ENCODE measurements at places on chromosomes 4 and X.

GRCh38 chr4:55336138-55337034 is 9.7 kb upstream of the SRD5A3 start:
- H3K36me3 ChIP-seq, result no peaks in the 10 kb centered on the region
- no peak for DNase-seq
- H3K4me3 ChIP-seq, result no peak overlapping the region
- no peaks in the 10 kb centered on the region for H3K4me1 ChIP-seq
- no peak overlapping the region for H3K27ac ChIP-seq
- H3K27me3 ChIP-seq, result no peaks in the 10 kb centered on the region

DNA sequence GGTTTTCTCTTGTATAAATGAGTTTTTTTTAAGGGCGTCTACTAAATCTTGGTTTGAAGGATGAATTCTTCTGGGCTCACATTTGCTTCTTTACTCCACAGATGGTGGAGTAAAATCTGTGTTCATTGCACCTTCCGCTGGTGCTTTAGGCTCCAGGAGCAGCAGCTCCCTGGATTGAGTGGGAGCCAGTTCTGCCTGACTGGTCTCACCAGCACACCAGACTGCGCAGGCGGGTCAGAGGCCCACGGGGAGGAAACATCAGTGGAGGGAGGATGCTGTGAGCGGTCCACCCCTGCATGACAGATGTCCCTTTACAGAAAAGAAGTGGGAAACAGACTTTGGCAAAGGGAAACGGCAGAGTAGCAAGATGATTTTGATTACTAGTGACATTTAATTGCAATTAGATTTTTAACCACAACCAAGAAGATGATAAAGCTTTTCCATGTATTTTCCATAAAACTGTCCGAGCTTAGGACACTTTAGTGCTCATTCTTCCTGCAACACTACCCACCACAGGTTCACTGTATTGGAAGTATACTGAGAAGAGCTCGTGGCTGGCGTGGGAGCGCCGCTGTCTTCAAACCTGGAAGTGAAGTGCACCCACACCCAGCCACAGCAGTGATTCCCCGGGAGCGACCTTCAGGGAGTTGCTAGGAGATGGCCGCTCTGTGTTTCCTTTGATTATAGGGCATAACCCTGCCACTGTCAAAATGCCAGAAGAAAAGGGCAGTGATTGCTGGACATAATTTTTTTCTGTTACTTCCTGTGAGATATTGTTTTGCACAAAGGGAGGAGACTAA is 95.2 kb downstream of the SORBS2 start:
- DNase-seq, result no peak
- H3K36me3 ChIP-seq, result no peaks in the 10 kb centered on the region
- H3K27me3 ChIP-seq, result no peaks in the 10 kb centered on the region
- no peak overlapping the region for H3K27ac ChIP-seq

DNA sequence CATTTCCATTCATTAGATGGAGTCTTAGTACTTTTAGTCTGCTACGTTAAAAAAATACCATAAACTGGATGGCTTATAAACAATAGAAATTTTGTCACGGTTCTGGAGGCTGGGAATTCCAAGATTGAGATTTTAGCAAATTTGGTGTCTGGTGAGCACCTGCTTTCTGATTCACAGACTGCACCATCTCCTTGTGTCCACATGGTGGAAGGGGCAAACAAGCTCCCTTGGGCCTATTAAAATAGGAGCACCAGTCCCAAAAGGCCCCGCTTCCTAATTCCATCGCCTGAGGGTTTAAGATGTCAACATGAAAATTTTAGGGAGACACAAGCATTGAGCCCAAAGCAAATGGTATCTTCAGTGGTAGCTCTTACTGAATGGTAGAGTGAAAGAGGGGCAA is 120.5 kb upstream of the MAP9 start:
- H3K4me1 ChIP-seq, result no peaks in the 10 kb centered on the region
- peaks cover 6% of the 10 kb centered on the region for H3K27me3 ChIP-seq
- H3K27ac ChIP-seq, result no peak overlapping the region
- DNase-seq, result no peak

- no peaks in the 10 kb centered on the region for H3K4me1 ChIP-seq
- H3K36me3 ChIP-seq, result peaks cover 20% of the 10 kb centered on the region
- H3K27me3 ChIP-seq, result no peaks in the 10 kb centered on the region
These were observed 34.4 kb upstream of the C4orf50 start for GRCh38 chr4:6052679-6053078.

DNA sequence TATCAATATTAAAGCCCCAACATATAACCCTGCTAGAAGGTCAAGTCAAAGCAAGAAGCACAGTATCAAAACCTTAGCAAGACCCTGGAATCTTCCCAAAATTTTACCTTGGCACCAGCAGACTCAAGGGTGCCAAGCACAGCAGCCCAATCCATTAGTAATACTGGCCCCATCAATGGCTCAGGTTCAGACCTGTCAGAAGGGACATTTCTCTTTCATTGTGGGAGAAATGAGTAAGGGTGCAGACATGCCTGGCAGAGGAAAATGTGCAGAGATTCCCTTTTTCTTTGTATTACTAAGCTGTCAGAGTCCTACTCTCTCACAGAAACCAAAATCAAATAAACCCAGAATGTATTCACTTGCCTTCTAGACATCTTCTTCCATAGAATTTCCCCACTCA is 203.9 kb downstream of the EVC2 start:
- no peak for DNase-seq
- H3K27me3 ChIP-seq, result no peaks in the 10 kb centered on the region
- H3K4me1 ChIP-seq, result no peaks in the 10 kb centered on the region
- no peak overlapping the region for H3K27ac ChIP-seq
- H3K36me3 ChIP-seq, result no peaks in the 10 kb centered on the region

DNA sequence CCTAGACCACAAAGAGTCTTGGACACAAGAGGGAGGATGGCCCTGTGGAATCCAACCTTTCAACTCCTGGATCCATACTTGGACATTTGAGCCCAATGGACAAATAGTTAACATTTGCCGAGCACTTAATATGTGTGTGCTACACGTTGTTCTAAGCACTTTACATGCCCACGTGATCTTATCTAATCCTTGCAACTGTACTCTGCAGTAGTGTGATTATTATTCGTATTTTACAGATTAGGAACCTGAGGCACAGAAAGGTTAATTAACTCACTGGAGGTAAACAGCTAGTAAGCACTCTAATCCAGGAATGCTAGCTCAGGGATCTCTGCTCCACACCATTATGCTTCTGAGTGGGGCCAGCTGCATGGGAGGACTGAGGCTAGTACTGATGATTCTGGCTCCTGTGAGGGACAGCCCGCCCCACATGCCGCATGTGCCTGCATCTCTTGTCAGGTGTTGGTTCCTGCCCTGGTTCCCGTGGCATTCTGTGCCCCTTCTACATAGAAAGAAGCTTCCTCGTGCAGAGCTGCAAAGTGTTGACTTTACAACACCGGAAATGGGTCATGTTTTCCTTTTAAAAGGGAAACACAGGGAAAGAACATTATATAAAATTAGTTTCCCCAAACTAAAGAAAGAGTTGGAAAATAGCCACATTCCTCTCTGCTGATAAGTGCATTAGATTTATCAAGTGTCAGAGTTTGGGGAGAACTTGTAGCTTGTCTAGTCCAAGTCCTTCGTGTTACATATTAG is 34.8 kb downstream of the PLAC1 start:
- no peak overlapping the region for H3K4me3 ChIP-seq
- H3K4me1 ChIP-seq, result no peaks in the 10 kb centered on the region
- no peaks in the 10 kb centered on the region for H3K36me3 ChIP-seq
- H3K27ac ChIP-seq, result no peak overlapping the region

DNA sequence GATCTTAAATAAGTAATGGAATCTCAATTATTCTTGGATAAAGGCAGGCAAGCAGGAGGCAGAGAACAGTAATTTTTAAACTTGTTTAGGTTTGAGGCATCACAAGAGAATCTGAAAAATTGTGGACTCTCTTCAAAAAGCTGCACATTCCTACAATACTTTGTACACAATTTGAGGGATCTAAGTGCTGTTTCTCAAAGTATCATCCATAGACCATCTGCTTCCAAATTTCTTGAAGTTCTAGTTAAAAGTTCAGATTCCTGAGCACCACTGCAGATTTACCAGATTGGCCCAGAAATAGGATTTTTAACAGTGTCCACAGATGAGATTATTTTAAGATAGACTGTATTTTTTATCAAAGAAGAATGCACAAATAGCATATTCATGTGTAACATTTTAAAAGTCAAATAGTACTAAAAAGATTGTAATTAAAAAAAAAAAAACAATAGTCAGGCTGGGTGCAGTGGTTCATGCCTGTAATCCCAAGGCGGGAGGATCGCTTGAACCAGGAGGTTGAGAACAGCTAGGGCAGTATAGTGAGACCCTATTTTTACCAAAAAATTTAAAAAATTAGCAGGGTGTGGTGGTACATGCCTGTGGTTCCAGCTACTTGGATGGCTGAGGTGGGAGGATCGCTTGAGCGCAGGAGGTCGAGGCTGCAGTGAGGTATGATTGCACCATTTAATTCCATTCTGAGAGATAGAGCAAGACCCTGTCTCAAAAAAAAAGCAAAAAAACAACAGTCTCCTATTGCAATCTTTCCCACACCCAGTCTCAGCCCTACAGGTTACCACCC is 14.2 kb upstream of the FNIP2 start:
- no peaks in the 10 kb centered on the region for H3K27me3 ChIP-seq
- H3K4me3 ChIP-seq, result no peak overlapping the region
- no peak for DNase-seq
- no peaks in the 10 kb centered on the region for H3K4me1 ChIP-seq
- no peaks in the 10 kb centered on the region for H3K36me3 ChIP-seq

DNA sequence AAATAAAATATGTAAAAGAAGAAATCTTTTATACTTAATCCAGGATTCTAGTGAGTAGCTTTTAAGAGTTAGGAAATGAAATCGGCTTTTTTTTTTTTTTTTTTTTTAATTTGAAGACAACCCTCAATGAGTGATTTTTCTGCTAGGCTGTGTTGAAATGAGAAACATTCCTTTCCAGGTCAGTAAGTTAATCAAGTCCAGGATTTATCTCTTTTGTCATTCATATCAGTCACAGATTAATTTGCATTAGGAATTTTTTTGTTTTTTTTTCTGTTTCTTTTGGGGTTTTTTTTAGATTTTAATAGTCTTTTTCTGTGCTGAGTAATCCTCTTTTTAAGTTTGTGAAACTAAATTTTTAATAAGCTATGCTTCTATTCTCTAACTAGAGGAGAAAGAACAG is 448.1 kb downstream of the ADGRL3 start:
- H3K27me3 ChIP-seq, result no peaks in the 10 kb centered on the region

- H3K36me3 ChIP-seq, result no peaks in the 10 kb centered on the region
- no peak overlapping the region for H3K27ac ChIP-seq
- no peaks in the 10 kb centered on the region for H3K4me1 ChIP-seq
- DNase-seq, result no peak
- no peaks in the 10 kb centered on the region for H3K27me3 ChIP-seq
These were observed 74.7 kb downstream of the UGT8 start for GRCh38 chr4:114673306-114673705.

DNA sequence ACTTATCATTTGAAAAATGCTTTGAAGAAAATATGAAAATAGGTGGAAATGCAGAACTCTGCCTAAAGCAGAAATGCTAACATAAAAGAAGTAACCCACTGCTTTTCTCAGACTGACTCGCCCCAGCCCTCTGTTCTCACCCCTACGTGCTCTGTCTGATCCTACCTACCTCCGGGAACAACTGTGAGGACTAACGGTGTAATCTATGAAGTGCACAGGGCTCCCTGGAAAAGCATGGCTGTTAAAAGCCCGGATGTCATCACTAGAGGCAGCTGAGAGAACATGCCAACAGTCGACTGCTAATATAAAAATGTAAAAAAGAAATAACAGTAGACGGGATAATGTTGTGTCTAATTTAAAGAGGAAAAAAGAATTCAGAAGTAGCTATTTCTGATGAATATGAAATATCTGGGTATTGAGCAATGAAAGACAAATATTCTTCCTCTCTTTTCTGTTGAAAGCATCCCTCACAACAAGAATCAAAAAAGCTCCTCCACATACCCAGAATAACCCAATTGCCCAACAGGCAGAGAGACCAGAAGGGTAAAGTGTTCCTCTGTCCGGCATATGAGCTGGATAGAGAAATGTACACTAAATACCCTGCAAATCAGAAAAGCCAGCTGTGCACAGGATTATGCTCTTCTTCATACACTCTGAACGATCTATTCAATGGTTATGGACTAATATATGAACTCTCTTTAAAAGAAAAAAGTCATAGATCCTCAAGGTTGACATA is 130.7 kb downstream of the TSPAN5 start:
- H3K4me1 ChIP-seq, result peaks cover 4% of the 10 kb centered on the region
- H3K4me3 ChIP-seq, result no peak overlapping the region
- no peak overlapping the region for H3K27ac ChIP-seq
- DNase-seq, result no peak
- H3K36me3 ChIP-seq, result no peaks in the 10 kb centered on the region

DNA sequence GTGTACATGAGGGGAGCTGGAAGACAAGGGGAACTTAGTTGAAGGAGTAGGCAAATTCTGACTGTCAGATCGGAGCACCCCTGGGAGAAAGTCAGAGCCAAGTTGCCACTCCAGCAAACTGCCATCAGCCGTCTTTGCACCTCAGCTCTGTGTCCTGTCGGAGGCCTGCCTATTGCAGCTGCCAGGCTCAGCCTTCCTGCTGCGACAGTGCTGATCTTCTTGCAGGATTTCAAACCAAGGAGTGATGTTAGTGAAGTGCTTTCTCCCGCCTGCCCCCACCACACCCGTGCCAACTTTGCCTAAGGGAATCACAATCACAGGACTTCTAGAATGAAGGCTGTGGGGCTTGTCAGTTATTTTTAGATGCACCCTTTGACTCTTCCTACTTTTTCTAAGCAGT is 185.3 kb downstream of the KIT start:
- no peaks in the 10 kb centered on the region for H3K27me3 ChIP-seq
- no peaks in the 10 kb centered on the region for H3K36me3 ChIP-seq
- DNase-seq, result no peak
- H3K4me3 ChIP-seq, result no peak overlapping the region
- no peaks in the 10 kb centered on the region for H3K4me1 ChIP-seq
- H3K27ac ChIP-seq, result no peak overlapping the region

GRCh38 chrX:29237972-29238371 is 650.7 kb downstream of the IL1RAPL1 start:
- DNase-seq, result no peak
- no peaks in the 10 kb centered on the region for H3K36me3 ChIP-seq
- no peaks in the 10 kb centered on the region for H3K4me1 ChIP-seq
- no peak overlapping the region for H3K4me3 ChIP-seq
- H3K27me3 ChIP-seq, result no peaks in the 10 kb centered on the region

GRCh38 chr4:81130569-81130968 is 84.5 kb downstream of the PRKG2 start:
- no peaks in the 10 kb centered on the region for H3K36me3 ChIP-seq
- peak; percentile 56 for DNase-seq
- no peak overlapping the region for H3K27ac ChIP-seq
- no peaks in the 10 kb centered on the region for H3K27me3 ChIP-seq
- H3K4me3 ChIP-seq, result no peak overlapping the region

DNA sequence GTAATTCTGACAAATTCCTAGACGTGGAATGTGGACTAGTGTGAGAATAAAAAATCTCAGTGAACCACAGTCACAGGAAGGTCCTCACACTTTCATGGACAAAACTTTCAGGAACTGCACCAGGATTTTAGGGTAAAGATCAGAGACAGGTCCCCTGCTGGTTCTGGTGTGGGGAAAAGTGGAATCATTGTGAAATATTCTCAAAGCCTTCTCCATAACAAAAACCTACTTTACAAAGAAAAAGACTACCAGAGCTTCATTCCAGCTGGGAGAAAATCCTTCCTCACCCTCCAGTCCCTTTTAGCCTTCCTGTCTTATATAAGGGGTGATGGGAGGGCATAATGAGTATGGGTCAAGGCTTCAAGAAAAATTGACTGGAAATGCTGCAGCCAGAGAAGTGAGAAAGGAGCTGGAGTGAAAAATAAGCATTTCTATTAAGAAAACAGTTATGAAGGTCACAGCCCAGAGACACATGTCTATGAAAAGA is 325.8 kb downstream of the ARAP2 start:
- H3K4me3 ChIP-seq, result no peak overlapping the region
- H3K36me3 ChIP-seq, result no peaks in the 10 kb centered on the region
- no peaks in the 10 kb centered on the region for H3K27me3 ChIP-seq
- DNase-seq, result peak; percentile 44
- H3K4me1 ChIP-seq, result no peaks in the 10 kb centered on the region
